ENCODE measurements at places on chromosomes 11 and 22.

- no peak for DNase-seq
Observed at GRCh38 chr11:80155412-80156017, 714.7 kb upstream of the TENM4 start.

GRCh38 chr11:108198833-108199232, 23.6 kb downstream of the NPAT start:
- no peak for DNase-seq

GRCh38 chr11:66265531-66266377, 2.7 kb upstream of the RAB1B start:
- DNase-seq = no peak

GRCh38 chr22:36884349-36885158, 23.7 kb downstream of the NCF4 start:
- DNase-seq = no peak

- DNase-seq = no peak
Observed at GRCh38 chr22:46172522-46173110, 22.3 kb downstream of the PPARA start.

GRCh38 chr11:15710580-15711275, 596.0 kb downstream of the INSC start:
- DNase-seq = no peak

GRCh38 chr11:1924181-1924580, 4.7 kb downstream of the TNNT3 start:
- DNase-seq = no peak

Measured in activated naive CD4-positive, alpha-beta T cell treated with Interleukin-2 at 50 U/mL for 16 hours (primary cell).